LNCaP clone FGC (cell line): ENCODE measurements at places on chromosomes 11 and 22.
A peak's percentile ranks its signal among the peaks of the same experiment; 100 is the strongest.

GRCh38 chr22:44407171-44407986, 90.7 kb downstream of the RTL6 start:
- DNase-seq: no peak

GRCh38 chr11:44303401-44303938, 6.5 kb downstream of the ALX4 start:
- DNase-seq: no peak

GRCh38 chr11:71558996-71559395, 6.4 kb upstream of the KRTAP5-10 start:
- no peak for DNase-seq

DNA sequence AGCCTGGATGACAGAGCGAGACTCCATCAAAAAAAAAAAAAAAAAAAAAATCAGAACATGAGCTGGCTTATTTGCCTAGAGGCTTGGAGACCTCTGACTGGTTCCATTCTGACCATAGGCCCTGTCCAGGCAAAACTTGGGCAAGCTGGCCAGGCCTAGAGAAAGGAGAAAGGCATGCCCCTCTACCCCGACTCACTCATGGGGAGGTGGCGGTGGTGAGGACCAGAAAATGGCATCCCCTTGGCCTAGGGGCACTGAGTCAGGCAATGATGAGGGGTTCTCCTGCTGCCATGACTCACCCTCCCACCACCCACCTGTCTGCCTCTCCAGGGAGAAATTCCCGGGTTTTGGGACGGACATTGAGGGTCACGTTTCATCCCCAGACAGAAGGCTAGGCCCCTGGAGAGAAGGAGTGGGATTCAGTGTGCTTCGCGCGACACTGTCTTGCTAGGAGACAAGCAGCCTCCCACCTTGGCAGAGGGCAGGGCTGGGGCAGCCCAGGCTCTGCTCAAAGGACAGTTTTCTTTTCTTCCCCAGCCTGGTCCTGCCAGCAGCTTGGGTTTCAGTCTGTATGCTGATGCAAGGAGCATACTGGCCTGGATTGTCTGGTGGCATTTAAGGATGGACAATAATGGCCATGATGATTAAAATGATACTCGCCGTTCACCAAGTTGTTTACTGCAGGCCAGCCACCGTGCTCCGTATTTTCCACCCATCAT, 17.2 kb downstream of the TOB2 start:
- DNase-seq: no peak

DNA sequence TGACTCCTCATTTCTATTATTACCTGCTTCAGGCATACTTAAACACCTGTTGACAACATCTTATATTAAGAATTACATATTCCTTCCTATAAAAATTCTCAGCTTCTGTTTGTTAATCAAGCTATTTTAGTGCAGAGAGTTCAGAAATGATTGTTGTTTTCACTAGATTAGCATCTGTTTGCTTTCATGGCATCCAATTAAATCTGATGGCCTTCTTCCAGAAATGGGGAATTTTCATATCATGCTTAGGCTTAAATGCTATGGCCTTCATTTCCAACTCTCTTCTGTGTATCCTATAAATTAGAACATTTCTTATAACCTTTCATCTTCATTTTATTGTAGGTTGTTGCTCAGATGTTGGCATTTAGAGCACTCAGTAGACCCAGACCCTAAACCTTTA, 180.0 kb downstream of the WNT11 start:
- DNase-seq: peak; percentile 75

- DNase-seq: peak; percentile 59
These were observed 162.8 kb upstream of the TMEM45B start for GRCh38 chr11:129652835-129653234.

- DNase-seq: no peak
These were observed 84.0 kb downstream of the GRIK4 start for GRCh38 chr11:120595557-120595956.

- peak; percentile 22 for DNase-seq
These were observed at the start of gene BIK for GRCh38 chr22:43110444-43110926. Gene BIK (plus strand): TSS chr22:43110750. CDS start chr22:43124023, 13,273 bp downstream.
